DMS153 (cell line): ENCODE measurements at places on chromosomes 12 and 14.
A peak's percentile ranks its signal among the peaks of the same experiment; 100 is the strongest.

GRCh38 chr12:86331457-86331856 lies 75.3 kb upstream of the MGAT4C start:
- no peak for DNase-seq

DNA sequence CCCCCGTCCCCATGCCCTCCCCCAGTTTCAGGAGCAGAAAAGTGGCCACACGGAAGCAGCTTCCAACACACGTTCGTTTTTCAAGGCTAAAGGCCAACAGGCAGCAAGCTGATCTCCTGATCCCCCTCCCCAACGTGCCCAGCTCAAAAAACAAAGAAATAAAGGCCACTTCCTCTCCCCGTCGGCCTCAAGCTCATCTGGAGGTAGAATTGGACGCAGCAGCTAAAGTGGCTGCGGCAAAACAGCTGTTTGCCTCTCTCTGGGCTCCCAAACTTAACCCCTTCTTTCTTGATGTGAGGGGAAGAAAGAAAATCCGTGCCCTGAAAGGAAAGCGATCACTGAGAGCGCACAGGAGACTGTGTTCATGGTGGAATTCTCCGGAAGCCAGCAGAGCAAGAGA lies 66.3 kb downstream of the SCARB1 start:
- DNase-seq, result no peak

GRCh38 chr12:64968989-64969819 lies 144.8 kb downstream of the TBC1D30 start:
- DNase-seq, result no peak

GRCh38 chr14:96100161-96101064 lies 61.3 kb downstream of the C14orf132 start:
- DNase-seq, result peak; percentile 49

DNA sequence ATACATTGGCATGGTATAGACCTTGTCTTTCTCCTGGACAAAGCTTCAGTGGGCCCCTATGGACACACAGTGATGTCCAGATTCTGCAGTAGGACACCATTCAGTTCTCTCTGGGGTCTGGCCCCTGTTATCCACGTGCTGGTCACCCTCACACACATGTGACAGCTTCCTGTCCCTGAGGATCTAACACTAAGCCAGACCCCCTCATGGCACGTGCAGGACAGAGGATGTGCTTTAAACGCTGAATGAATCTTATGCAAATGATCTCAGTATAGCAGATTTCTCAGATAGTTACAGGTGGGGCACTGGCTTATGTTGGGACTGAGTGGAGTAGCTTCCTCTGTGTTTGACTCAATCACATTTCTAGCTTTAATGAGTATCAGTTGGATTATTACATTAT lies 33.7 kb downstream of the SLC24A4 start:
- DNase-seq, result no peak

DNA sequence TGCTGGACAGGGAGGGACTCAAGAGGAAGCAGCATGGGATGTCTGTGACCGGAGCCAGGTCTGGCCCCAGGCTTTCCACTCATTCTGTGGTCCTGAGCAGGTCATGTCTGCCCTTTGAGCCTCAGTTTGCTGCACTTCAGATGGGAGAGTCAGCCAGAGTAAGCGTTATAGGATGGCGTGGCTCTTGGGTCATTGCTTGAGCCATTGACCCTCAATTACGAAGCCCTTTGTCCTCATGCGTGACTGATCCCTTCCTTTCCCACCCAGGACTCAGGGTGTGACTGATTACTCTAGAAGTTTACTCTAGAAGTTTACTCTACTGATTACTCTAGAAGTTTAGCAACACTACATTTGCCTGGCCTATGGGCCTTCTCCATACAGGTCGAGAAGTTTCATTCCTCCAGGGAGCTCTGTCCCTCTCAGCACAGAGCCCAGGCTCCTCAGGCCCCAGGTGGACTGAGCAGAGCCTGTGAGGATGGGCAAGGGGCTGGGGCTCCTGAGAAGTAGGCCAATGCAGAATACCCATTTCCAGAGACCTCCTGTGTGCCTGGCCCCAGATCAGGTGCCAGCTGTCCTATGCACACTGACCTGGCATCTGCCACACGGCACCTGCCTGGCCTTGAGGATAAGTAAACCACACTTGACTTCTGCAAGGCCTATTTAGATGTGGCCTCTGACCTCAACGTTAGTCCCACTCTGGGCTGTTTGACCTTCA lies 7.6 kb upstream of the IFI27 start:
- no peak for DNase-seq

DNA sequence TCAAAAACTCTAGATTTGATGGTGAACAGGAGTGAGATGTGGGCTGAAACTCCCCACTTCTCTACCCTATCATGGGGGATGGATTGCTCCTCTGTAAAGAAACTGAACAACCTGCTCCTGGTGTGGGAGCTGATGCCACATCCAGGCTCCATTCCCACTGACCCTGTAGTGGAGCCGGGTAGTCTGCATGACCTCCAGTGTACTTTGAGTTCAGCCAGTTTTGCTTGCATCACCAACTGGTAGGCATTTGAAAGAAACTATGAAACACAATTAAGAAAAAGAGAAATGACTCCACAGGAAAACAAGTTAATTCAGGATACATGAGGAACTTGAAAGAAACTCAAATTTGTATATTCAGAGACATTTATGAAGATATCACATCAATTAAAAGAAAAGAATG lies 27.3 kb upstream of the EMP1 start:
- no peak for DNase-seq

DNA sequence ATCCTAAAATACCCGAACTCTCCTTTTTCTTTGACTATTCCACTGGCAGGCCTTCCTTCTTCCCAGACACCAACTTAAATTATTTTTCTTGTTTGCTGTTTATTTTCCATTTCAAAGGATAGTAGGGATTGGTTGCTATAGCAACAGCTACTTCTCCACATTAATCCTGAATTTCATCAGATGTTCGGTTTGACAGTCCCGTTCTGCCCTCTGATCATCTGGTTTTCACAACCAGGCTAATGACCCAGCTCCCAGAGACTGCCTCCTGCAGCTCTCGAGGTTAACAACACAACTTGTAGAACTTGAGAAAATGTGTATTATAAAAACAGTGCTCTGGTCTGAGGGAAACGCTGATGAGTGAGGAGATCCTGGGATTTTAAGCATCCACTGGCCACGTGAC lies 45.5 kb downstream of the NUAK1 start:
- DNase-seq, result no peak

DNA sequence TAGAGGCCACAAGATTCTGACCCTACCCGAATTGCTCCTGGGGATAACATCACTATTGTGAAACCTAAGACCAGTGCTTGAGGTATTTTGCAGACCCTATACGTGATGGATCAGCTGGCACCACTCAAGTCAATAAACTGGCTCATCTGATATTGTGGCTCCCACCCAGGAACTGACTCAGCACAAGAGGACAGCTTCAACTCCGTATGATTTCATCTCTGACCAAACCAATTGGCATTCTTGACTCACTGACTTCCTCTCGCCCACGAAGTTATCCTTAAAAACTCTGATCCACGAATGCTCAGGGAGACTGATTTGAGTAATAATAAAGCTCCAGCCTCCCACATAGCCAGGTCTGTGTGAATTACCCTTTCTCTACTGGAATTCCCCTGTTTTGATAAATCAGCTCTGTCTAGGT lies 1036.1 kb upstream of the TMEM132C start:
- no peak for DNase-seq

DNA sequence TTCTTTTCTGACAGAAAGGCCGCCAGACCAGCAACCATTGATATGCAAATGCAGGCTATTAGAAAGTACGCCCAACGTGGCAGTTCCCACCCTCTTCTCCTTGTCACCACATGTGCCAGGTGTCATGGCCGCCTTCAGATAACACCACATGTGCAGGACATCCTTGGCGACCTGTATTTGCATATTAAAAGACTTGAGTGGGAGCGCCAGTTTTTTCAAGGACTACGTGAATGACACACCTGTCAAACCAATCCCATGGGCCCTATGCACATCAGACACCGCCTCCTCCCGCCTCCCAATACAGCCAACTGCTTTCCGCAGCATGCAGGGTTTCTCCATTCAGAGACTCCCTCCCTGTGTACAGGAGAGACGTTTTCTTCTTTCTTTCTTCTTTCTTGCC lies 318.6 kb upstream of the FAR2 start:
- DNase-seq, result no peak

- no peak for DNase-seq
These were observed 8.6 kb downstream of the FGD6 start for GRCh38 chr12:95208678-95209077.

GRCh38 chr12:16880864-16881285 lies 274.9 kb upstream of the LMO3 start:
- peak; percentile 70 for DNase-seq

DNA sequence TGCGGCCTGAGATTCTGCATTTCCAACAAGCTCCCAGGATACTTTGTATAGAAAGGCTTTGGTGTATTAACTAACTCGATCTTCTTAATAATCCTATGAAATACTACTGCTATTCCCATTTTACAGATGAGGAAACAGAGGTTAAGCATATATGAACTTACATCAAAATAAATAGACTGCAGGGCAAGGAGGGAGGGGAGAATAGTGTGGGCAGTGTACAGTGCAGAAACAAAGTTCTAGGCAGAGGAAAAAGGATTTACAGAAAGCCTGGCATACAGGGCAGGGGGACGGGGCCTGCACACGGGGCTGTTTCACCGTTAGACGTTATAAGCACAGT lies 19.0 kb downstream of the NINJ2 start:
- no peak for DNase-seq

DNA sequence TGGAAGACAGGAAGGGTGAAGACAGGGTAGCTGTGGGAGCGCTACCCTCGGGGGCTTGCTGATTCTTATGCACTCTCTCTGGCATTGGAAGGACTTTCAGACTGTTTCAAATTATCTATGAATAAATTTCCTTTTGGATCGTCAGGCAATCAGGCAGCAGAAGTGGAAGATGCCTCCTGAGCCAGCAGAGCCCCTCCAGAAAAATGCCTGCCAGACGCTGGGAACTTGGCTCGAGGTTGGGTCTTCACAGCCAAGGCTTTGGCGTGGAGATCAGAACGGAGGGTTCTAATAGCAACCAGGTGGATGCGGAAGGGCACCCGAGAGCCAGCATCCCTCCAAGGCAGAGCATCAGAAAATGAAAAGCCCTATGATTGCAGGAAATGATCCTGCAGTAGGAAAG lies 119.2 kb upstream of the RFLNA start:
- DNase-seq, result no peak

- no peak for DNase-seq
These were observed 30.5 kb upstream of the LMNTD1 start for GRCh38 chr12:25583545-25583944.

- no peak for DNase-seq
These were observed 1025.4 kb upstream of the LRFN5 start for GRCh38 chr14:40581264-40581663.

GRCh38 chr12:14976658-14977057 lies 3.8 kb downstream of the PDE6H start:
- no peak for DNase-seq

DNA sequence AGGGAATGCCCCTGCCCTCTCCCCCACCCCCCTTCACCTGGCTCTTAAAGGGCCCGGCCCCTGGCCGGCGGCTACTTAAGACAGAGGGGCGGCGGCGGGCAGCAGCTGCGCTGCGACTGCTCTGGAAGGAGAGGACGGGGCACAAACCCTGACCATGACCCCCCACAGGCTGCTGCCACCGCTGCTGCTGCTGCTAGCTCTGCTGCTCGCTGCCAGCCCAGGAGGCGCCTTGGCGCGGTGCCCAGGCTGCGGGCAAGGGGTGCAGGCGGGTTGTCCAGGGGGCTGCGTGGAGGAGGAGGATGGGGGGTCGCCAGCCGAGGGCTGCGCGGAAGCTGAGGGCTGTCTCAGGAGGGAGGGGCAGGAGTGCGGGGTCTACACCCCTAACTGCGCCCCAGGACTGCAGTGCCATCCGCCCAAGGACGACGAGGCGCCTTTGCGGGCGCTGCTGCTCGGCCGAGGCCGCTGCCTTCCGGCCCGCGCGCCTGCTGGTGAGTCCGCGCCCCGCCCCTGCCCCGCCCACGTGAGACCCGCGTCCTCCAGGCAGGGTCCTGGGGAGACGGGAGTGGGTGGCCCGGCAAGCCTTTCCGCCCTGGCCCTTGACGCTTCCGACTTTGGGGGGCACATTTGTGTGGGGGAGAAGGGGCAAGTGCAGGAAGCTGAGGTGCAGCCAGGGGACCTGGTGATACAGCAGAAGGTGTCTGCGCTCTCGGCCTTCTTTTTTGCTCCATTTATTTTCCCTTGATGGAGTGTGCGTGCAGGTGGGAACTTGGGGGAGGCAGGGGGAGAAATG lies at the start of gene IGFBP6:
Gene IGFBP6 (plus strand): TSS at position 104 of the 790 bp plus-strand sequence. CDS start 51 bp downstream, at position 155.
- peak; percentile 18 for DNase-seq

DNA sequence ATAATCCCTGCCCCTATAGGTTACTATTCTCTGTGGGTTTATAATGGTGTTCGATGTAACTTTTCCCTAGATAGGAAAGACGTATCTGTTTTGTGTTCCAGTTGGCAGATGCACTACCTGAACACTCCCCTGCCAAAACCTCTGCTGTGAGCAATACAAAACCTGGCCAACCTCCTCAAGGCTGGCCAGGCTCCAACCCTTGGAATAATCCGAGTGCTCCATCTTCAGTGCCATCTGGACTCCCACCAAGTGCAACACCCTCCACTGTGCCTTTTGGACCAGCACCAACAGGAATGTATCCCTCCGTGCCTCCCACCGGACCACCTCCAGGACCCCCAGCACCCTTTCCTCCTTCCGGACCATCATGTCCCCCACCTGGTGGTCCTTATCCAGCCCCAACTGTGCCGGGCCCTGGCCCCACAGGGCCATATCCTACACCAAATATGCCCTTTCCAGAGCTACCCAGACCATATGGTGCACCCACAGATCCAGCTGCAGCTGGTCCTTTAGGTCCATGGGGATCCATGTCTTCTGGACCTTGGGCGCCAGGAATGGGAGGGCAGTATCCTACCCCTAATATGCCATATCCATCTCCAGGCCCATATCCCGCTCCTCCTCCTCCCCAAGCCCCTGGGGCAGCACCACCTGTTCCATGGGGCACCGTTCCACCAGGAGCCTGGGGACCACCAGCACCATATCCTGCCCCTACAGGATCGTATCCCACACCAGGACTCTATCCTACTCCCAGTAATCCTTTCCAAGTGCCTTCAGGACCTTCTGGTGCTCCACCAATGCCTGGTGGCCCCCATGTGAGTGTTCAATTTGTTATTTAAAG lies 11.3 kb downstream of the MAPK1IP1L start:
- no peak for DNase-seq

GRCh38 chr12:27583057-27583797 lies 59.2 kb downstream of the PPFIBP1 start:
- no peak for DNase-seq
